HTR-8/SVneo (cell line): ENCODE measurements at places on chromosomes 3 and 15.

GRCh38 chr15:75517233-75517632 is 61.9 kb downstream of the PTPN9 start:
- no peak for DNase-seq

GRCh38 chr3:146134348-146135117 is 26.5 kb downstream of the PLOD2 start:
- DNase-seq, result no peak

- DNase-seq, result no peak
Measured at GRCh38 chr3:176097027-176097426, 1100.3 kb downstream of the TBL1XR1 start.

GRCh38 chr3:192831801-192832347 is 85.8 kb downstream of the MB21D2 start:
- DNase-seq, result no peak

DNA sequence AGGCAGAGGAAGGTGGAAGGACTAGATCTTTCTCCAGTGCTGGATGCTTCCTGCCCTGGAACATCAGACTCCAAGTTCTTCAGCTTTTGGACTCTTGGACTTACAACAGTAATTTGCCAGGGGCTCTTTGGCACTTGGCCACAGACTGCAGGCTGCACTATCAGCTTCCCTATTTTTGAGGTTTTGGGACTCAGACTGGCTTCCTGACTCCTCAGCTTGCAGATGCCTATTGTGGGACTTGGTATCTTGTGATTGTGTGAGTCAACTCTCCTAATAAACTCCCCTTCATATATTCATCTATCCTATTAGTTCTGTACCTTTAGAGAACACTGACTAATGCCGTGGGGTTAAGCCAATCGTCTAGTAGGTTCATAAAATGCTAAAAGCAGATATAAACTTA is 8.8 kb upstream of the B3GNT5 start:
- no peak for DNase-seq

DNA sequence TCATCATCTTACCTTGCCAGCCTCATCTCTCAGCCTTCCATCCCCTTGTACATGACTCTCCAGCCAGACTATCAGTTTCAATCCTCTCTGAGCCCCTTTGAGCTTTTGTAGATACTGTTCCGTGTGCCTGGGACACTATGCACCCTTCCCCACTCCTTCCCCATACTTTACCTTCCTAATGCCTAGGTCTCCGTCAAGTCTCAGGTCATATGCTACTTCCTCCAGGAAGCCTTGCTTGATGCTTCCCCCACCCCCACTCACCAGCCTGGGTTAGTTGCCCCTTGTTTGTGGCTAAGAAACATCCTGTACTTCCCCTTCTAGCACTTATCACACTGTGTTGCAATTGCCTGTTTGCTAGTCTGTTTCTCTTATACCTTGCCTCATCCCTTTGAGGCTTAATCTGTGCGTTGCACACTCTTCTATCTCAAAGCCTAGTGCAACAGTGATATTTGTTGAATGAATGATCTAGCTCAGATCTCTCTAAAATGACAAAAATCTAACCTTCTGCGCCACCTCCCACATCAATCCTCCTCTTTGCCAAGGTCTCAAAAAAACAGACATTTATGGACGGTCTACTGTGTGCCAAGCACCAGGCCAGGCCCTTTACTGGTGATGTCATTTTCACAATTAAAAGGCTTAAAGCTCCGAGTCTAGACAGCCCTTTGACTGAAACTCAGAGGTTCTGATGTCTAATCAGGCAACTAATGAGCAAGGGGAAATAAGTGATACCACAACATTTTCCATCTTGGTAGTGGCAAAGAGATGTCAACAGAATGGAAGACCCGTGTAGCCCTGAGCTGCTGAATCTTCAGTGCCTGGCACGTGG is 6.5 kb upstream of the USP3 start:
- DNase-seq, result no peak

DNA sequence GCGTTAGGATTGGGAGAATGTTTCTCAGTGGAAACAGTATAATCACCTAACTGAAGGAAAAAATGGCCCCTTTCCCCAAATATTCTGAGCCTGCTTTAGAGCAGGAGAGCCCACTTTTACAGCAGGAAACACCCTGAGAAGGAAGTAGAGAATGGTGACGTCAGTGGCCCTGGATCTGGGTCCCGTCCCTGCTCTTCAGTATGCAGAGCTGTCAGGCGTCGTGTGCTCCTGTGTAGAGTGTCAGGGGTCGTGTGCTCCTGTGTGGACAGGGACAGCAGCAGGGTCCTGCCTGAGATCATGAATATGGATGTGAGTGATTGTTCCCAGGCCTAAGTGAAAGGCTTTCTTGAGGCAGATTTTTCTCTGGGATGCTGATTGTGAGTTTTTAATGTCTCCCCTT is 45.2 kb downstream of the CGNL1 start:
- no peak for DNase-seq

GRCh38 chr15:87633525-87633924 is 623.0 kb downstream of the NTRK3 start:
- DNase-seq, result no peak

- no peak for DNase-seq
Measured at GRCh38 chr15:58504674-58505234, 73.0 kb downstream of the LIPC start.
